Activated CD8-positive, alpha-beta T cell treated with anti-CD3 and anti-CD28 coated beads for 36 hours (primary cell): ENCODE measurements at places on chromosomes 1 and 21. TPM values are rescaled to one million over a fixed set of nuclear protein-coding genes. Genes with fewer than 3 reads are reported as not detected.
A peak's percentile ranks its signal among the peaks of the same experiment; 100 is the strongest.

DNA sequence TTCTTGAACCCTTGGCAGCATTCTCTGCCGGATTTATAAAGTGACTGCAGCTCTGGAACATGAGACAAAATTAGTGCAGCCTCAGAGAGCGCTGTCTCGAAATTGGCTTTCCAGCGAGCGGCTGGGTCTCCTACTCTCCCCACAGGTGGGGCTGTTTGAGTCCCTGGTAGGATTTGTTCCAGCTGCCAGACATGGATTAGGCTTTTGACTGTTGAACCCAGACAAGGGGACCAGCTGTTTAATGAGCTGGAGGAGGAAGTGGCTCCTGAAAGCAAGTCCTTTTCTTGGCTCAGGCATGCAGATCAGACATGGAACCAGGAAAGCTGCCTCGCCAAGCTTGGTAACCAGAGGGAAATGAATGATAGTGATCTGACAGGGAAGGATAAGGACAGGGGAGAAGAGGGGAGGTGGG, 69.6 kb downstream of the UBIAD1 start:
- no peak for DNase-seq

GRCh38 chr21:42790520-42791065, 88.7 kb downstream of the WDR4 start:
- no peak for DNase-seq

EXTL1 gene
- not detected for total RNA-seq

- DNase-seq, result no peak
These were observed 657.4 kb upstream of the ADGRL4 start for GRCh38 chr1:79663916-79664315.

NRAS gene
- 49.9 TPM for total RNA-seq

GRCh38 chr1:234659538-234659937, 49.6 kb upstream of the IRF2BP2 start:
- no peak for DNase-seq

DNA sequence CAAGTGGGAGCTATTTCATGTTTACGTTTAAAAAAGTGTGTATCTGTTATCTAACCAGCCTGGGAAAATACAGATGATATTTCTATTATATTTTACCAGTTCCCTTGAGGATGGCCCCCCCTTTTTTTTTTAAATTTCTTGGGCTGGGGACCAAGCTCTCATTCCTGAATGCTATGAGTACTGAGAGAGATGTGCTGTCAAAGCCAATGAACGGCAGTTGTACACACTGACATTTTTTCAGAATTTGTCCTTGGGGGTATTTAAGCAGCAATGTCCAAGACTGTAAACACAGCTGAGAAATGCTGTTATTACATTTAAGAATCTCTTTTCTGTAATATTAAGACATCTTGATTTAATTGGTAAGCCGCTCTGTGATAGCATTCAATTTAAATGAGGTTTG, 177.9 kb downstream of the ST6GALNAC3 start:
- DNase-seq, result no peak

TAL1 gene
- not detected for total RNA-seq

ZYG11A gene
- 0.13 TPM for total RNA-seq

ETS2 gene
- total RNA-seq, result 28.1 TPM

TMEM35B gene
- 19.5 TPM for total RNA-seq

DNA sequence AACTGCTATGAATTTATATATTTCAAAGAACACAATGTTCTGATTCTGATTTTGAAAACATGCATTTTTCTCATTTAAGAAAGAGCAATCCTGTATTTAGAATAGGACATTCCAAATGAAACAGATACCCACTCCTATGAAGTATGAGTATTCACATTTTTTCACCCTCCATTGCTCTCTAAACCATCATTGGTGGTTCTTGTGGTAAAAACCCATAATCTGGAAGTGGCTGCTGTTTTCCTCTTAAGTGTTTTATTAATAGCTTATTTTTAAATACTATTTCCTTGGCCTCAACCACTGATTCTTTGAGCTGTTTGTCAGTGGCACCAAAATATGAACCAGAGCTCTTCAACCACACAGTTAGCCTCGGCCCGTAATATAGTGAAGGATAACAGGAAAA, 60.0 kb upstream of the ADAM30 start:
- no peak for DNase-seq

- DNase-seq, result no peak
These were observed 31.5 kb upstream of the KCNK1 start for GRCh38 chr1:233582439-233582838.

FAM131C gene
- 0.70 TPM for total RNA-seq

DNA sequence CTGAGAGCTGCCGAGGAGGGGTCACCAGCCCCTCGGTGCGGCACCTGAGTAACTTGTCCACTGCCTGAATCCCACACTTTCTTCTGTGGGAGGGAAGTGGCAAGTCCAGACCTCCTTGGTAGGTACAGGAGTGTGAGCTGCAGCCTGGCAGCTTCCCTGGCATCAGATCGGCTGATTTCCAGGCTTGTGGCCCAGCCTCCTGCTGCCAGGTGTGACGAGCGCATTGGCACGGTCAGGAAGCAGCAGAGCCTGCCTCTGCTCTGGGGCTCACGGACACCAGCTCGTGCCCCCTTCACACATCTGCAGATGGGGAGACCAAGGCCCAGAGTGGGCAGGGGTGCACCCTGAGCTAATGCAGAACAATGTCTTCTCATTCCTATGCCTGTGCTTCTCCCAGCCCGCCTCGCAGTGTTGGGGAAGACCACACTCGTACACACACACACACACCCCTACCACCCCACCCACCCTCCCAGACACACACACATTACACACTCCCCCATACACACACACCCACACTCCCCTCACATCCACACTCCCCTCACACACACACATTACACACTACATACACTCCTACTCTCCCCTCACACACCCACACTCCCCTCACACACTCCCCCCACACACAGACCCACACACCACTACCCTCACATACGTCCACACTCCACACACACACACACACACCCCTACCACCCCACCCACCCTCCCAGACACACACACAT, 33.1 kb upstream of the SELENON start:
- DNase-seq, result no peak

DNA sequence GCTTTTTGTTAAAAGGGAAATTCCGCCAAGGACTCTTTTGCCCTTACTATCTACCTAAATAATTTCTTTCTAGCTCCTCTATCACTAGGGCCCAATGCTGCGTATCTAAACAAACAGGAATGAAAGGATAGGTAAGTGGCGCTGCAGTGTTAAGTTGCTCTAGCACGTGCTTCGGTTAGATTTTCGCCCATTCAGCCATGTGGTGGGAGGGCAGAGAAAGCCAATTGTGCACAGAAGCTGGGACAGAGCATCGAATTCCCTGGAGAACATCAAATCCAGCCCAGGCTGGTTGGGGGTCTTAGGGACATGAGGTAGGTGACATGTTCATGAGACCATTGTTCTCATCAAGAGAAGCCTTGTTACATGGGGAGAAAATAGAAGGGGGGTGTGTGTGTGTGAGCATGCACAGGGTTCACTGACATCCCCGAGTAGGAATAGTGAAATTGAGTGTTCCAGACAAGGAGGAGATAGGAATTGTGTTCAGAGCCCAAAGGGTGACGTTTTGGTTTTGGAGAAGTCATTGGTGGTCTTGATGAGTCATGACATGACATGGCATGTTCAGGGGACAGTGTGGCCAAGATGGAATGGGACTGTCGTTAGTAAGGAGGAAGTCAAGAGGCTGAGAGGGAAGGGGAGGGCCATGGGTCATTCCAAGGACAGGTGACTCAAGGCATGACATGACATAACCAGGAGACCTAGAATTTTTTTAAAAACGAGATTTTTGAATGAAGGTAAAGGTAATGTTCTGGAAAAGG, 107.1 kb downstream of the TLR5 start:
- DNase-seq, result no peak

DNA sequence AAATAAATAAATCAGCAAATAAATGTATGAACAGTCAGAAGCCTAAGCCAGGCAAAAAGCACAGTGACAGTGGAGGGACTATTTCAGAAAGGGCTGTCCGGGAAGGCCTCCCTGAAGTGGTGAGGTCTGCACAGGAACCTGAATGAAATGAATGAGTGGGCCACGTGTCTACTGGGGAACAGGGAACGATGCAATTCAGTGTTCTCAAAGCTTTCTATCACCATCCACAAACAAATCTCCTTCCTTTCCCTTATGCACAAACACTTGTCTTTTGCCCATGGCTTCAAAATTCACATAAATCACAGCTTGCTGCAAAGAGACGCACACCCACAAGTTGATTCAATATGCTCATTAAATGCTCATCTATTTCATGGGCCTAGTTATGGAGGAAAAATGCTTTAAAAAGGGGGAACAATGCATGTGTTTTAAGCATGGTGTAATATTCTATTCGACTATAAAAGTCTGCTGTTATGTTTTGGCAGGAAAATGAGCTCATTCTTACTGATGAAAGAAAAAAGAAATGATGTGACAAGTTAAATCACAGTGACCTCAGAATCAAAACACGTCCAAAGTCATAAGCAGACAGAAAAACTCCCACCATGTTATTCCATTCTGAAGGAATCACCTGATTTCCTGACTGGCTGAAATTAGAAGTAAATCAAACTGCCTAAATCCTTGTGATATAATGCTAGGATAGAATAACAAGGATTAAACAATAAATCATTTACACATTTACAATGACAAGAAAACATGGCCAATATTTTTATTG, 21.6 kb downstream of the URB1 start:
- no peak for DNase-seq

UTS2 gene
- total RNA-seq, result not detected

CENPS gene
- total RNA-seq, result 19.4 TPM

DNA sequence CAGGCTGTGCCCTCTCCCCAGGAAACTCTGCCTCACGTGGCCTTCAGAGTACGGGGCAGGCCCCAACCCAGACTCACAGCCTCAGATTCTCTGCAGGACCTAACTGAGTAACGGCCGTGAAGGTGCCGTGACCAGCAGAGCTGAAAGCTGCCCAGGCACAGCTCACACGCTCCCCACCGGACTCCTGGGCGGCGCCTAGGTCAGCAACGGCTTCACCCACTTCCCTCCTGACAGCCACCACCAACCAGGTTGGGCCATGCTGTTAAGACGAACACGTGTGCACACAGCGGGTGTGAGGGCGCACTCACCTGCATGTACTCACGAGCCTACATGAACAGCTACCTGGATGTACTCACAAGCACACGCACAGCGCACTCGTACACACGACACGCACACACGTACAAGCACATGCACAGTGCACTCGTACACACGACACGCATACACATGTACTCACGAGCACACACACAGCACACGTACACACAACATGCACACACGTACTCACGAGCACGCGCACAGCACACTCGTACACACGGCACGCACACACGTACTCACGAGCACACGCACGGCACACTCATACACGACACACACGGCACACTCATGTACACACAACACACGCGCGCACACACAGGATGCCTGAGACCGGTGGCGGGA, 8.7 kb upstream of the TNFRSF4 start:
- DNase-seq, result no peak

- peak; percentile 17 for DNase-seq
These were observed 91.4 kb downstream of the PRKAB2 start for GRCh38 chr1:147080671-147081394.

DPT gene
- total RNA-seq, result not detected

- no peak for DNase-seq
These were observed 34.8 kb downstream of the ANKRD13C start for GRCh38 chr1:70319750-70320149.

- DNase-seq, result no peak
These were observed 17.6 kb upstream of the FCAMR start for GRCh38 chr1:206987873-206988272.

DNA sequence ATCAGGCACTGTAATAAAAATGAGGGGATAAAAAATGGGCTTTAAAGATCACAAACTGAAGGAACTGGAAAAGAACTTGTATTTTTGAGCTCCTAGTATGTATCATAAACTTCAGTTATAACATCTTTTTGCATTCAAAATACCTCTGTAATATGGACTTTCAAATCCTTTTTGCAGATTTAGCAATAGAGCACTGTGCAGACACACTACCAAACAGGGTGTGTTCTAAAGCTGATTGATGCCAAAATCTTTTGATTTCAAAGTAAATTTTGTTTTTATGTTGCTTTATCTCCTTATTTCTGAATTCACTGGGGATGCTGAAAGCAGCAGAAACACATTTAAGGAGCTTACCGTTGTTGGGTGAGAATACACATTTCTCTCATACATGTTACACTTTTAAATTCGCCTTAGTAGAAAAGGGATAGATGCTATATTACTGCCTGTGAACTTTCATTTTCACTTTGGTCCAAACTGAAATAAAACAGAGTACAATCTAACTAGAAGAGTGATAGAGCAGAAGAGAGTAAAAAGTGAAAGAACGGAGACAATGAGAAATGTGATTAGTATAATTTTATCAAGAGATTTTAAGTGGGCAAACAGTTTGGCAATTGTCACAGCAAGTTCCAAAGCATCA, 1126.6 kb downstream of the BRINP3 start:
- DNase-seq, result no peak

DNA sequence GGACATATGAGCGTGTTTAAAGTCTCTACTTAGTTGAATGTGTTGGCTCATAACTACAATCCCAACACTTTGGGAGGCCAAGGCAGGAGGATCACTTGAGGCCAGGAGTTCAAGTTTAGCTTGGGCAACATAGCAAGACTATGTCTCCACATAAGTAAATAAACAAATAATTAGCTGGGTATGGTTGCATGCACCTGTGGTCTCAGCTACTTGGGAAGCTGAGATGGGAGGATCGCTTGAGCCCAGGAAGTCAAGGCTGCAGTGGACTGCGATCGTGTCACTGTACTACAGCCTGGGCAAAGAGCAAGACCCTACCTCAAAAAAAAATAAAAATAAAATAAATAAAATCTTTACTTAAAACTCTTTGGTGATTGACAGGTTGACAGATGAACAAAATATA, 13.0 kb upstream of the PDIK1L start:
- no peak for DNase-seq

- DNase-seq, result no peak
These were observed 187.2 kb downstream of the ZSCAN20 start for GRCh38 chr1:33659641-33660040.

DNA sequence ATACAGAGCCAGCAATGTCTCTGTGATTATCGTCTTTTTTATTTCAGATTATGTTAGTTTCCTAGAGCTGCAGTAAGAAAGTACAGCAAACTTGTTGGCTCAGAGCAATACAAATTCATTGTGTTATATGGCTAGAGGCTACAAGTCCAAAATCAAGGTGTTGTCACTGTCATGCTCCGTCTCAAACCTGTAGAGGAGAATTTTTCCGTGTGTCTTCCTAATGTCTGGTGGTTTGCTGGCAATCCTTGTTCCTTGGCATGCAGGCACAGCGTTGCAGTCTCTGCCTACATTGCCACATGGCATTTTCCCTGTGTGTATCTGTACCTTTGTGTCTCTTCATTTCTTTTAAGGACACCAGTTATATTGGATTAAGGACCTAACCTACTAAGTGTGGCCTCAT, 244.4 kb downstream of the LRRIQ3 start:
- no peak for DNase-seq

- no peak for DNase-seq
These were observed 97.6 kb downstream of the PIK3R3 start for GRCh38 chr1:46034601-46035516.

- DNase-seq, result no peak
These were observed 15.6 kb downstream of the EPHA8 start for GRCh38 chr1:22578732-22579361.
